ENCODE measurements at places on chromosomes 7 and 10.

DNA sequence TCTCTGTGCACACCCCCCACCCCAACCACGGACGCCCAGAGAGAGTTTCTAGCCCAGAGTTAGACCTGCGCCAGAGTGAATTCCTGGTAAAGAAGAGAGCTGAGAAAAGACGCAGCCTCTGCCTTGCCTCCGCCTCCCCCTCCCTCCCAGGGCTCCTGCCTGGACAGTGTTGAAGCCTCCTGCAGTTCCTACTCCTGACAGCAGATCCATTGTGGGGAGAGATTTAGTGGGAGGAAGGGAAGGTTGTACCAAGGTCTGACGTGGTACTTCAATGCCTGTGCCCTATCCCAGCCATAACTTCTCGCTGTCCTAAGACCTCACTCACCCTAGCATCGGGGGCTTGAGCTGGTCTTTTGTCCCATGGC, 952 bp downstream of the SRRM3 start:
- no peak for DNase-seq

- DNase-seq = no peak
Observed at GRCh38 chr10:89563861-89564478, 28.6 kb upstream of the SLC16A12 start.

- DNase-seq = no peak
Observed at GRCh38 chr10:100759331-100759730, 13.9 kb downstream of the PAX2 start.

GRCh38 chr10:94402843-94403379, 570 bp downstream of the TBC1D12 start:
- DNase-seq = peak; percentile 46
